ENCODE measurements at places on chromosomes 3 and 15. TPM values are rescaled to one million over a fixed set of nuclear protein-coding genes. Genes with fewer than 3 reads are reported as not detected.

The FANCD2OS gene
- total RNA-seq: not detected

The GPR156 gene
- total RNA-seq: 0.34 TPM

The ZNF774 gene
- total RNA-seq: 1.1 TPM

The EPHA3 gene
- total RNA-seq: 0.33 TPM

The IL5RA gene
- under 0.01 TPM for total RNA-seq

The NT5DC2 gene
- total RNA-seq: 9.6 TPM

The CAMP gene
- not detected for total RNA-seq

The KCNMB2 gene
- total RNA-seq: not detected

The ASB14 gene
- not detected for total RNA-seq

The C3orf70 gene
- 10.7 TPM for total RNA-seq

The IP6K1 gene
- 67.3 TPM for total RNA-seq

The MKRN2OS gene
- total RNA-seq: not detected

The SEMA3G gene
- total RNA-seq: not detected

The CYP11A1 gene
- total RNA-seq: under 0.01 TPM

The FRMD4B gene
- total RNA-seq: 55.5 TPM

The TPRG1 gene
- 0.73 TPM for total RNA-seq

The SENP7 gene
- 11.7 TPM for total RNA-seq

Measured in melanocyte of skin (primary cell).